Memory B cell (primary cell): ENCODE measurements at places on chromosomes 6 and 20.

- DNase-seq: no peak
Observed at GRCh38 chr6:166660157-166660688, 33.2 kb upstream of the RPS6KA2 start.

DNA sequence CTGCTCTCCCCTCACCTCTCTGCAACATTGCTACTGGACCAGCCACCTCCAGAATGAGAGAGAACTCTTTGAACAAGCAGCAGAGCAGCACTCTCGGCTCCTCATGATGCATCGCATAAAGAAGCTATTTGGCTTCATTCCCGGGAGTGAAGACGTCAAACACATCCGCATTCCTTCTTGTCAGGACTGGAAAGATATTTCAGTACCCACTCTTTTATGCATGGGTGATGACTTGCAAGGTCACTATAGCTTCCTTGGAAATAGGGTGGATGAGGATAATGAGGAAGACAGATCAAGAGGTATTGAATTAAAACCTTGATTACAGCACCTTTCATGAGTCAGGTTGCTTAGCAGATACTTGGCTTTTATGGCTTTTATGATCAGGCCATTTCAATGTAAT lies 4.3 kb downstream of the CALHM4 start:
- DNase-seq: no peak

DNA sequence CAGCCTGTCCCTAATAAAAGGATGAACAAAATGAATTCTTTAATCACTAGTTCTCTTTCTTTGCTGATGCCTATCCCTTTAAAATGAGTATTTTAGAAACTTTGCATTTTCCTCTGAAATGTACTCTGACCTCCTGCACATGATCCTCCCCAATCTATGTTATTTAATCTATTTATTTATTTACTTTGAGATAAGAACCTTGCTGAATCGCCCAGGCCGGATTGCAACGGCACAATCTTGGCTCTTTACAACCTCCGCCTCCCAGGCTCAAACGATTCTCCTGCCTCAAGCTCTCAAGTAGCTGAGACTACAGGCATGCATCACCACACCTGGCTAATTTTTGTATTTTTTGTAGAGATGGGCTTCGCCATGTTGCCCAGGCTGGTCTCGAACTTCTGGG lies 27.9 kb downstream of the ADTRP start:
- no peak for DNase-seq

DNA sequence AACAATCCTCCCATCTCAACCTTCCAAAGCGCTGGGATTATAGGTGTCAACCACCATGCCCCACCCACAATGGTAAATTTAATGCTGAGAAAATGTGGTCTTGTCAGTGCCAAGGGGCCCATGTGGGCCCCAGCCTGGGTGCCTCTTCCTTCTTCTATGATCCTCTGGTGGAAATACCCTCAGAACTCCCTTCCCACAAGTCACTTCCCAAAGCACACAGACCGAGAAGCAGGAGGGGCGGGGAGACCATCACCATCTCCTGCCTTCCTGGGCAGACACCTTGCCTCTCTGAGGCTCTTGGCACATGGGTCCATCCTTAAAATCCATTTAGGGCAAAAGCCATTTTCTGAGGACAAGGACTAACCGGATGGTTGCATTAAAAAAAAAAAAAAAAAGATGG lies 59.0 kb downstream of the NOL4L start:
- no peak for DNase-seq

GRCh38 chr6:47349931-47350330 lies 40.2 kb upstream of the TNFRSF21 start:
- DNase-seq: no peak

DNA sequence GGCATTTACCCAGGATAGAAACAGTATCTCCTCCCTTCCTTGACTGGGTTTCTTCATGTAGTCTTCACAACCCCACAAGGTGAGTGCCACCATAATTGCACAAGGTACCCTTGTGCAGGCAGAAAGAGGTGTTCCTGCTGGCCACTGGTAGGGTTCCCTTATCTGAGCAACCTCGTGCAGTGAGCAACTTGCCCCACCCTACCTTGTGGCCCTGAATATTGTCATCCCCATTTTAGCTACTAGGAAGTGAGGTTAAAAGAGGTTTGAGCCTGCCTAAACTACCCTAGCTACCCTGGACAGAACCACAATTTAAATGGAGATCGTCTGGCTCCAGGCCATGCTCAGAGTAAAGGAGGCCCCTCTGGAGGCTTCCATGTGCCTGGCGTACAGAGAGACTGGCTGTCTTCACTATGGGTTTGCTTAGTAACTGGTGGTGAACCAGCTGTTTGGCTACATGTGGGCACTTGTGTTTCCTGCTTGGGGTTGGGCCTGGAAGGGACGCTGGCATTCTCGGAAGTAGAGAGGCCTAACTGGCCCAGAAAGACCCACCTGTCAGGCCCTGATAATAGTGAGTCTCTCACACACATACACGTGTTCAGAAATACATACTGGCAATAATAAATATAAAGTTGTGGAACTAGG lies 148.8 kb downstream of the LRFN2 start:
- DNase-seq: no peak

- no peak for DNase-seq
Observed at GRCh38 chr20:44730441-44730840, 15.2 kb upstream of the KCNK15 start.

- DNase-seq: no peak
Observed at GRCh38 chr6:44999066-44999465, 329.1 kb upstream of the RUNX2 start.

DNA sequence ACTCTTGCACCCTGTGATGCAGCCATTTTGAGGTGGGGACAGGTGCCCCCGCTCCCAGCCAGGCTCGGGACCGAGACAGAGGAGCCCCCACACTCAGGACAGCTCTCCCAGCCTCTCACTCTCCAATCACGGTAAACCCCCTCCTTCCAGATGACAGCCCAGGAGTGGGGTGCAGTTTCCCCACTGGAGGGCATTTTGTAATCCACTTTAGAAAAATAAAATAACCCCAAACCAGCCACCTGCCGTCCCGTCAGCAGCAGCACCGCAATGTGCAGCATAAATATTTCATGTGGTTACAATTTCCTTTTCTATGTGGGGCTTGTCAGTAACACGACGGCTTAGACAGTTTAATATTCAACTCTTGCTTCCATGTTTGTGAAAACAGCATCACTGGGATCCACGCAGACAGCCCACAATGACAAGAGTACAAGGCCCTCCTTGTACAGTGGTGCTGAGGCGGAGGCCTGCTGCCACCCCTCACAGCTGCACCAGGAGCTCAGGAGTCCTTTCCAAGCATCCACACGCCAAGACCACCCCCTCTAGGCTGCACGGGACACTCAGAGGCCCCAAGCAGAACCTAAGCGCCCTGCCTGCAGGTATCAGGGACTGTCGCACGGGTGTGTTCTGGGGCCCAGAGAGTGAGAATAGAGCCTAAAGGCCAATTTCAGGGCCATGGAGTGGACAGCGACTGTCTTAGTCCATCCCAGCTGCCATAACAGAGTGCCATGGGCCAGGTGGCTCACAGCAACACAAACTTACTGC lies 116.7 kb downstream of the JPH2 start:
- DNase-seq: no peak

- no peak for DNase-seq
Observed at GRCh38 chr6:151286214-151286613, 46.4 kb downstream of the AKAP12 start.

GRCh38 chr6:146304181-146304580 lies 239.5 kb upstream of the RAB32 start:
- no peak for DNase-seq

GRCh38 chr6:26545627-26546026 lies 7.5 kb downstream of the HMGN4 start:
- DNase-seq: no peak

GRCh38 chr6:15491255-15491985 lies 171.4 kb downstream of the DTNBP1 start:
- peak; percentile 73 for DNase-seq

GRCh38 chr6:136975089-136975715 lies 53.1 kb downstream of the SLC35D3 start:
- no peak for DNase-seq

DNA sequence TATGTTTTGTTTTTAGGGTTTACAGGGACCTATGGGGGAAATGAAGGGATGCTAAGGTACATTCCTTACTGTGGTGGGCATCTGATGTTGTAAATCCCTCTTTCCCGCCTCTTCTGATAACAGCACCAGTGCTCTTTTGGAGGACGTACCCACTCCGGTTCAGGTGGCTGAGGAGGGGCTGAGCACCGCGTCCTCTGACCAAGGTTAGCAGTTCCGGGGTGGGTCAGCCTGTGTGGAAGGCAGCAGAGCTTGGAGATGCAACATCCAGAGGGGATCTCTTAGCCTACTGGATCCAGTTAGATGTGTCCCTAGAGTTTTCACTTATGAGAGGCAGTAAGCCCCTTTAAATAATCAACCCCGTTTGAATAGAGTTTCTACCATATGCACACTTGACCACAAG lies 135.3 kb upstream of the KCNG1 start:
- no peak for DNase-seq

DNA sequence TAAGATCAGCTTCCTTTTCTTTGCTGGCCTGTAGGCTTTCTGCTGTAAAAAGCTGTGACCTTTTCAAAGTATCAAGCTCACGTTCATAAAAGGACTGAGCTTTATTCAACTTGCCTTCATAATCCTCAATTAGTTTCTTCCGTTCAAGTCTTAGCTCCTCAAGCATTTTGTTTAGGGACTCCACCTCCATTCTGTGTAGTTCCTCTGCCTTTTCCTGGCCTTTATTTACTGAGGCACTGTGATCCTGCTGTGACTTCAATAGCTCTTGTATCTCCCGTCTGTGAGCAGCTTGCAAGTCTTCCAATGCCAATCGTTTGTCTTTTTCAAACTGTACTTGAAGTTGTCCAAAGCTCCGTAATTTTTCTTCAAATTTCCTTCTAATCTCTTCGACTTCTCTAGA lies 54.4 kb downstream of the FAM184A start:
- DNase-seq: no peak

DNA sequence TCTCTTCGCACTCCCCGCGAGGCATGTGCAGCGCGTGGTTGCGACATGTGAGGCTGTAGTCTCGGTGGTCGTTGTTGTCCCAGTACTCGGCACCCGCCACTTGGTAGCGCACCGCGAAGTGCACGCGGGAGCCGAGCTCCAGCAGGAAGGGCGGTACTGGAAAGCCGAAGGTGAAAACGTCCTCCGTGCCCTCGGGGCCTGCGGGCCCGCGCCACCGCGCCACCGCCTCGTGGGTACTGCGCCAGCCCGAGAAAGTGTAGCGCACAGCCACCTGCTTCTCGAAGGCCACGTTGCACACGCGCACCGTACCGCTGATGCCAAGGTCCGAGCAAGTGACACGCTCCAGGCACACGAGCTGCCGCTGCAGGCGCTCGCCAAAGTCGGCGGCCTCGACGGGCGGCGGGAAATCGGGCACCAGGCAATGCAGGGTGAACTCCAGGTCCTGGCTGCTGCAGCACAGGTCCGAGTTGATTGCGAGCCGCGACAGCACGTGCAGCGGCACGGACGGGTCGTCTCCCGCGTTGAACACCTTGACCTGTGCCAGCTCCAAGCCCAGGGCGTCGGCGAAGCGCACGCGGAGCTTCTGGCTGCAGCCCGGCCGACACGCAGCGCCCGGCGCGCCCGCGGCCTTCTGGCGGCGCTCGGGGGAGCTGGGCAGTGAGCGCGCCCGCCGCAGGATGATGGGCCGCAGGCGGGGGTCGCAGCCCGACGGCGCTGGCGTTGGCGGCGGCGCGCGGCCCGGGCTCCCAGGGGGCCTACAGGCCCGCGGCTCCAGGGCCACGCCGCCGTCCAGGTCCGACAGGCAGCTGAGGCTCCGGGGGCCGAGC lies 840 bp downstream of the PPP1R3D start:
- no peak for DNase-seq

GRCh38 chr6:137867685-137868509 lies 838 bp downstream of the TNFAIP3 start:
- DNase-seq: no peak

- DNase-seq: no peak
Observed at GRCh38 chr6:169851641-169852503, 100.5 kb downstream of the ERMARD start.

DNA sequence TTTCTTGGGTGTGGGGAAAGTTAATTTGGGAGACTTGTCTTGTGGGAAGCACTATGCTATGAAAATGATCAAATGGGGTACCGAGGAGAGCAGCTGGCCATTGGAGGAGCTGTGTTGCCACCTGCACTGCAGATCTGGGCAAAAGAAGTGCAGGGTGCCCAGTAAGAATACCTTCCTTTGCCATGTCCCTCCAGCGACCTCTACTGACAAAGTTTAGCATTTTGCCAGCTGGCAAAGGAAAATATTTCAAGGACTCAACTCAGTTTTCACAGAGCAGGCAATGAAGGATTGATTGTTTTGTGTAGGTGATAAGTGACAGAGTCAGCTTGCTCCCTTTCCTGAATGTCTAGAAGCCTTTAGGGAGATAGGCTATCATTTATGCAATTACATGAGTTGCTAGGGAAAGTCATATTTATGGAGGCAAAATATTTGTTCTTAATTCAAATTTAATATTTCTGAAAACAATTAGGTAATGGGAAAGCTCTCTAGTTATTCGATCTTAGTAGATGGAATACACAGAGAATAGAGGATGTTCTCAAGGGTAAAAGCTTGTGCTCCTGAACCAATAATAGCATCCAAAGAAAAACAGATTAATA lies 118.4 kb downstream of the FARS2 start:
- no peak for DNase-seq

DNA sequence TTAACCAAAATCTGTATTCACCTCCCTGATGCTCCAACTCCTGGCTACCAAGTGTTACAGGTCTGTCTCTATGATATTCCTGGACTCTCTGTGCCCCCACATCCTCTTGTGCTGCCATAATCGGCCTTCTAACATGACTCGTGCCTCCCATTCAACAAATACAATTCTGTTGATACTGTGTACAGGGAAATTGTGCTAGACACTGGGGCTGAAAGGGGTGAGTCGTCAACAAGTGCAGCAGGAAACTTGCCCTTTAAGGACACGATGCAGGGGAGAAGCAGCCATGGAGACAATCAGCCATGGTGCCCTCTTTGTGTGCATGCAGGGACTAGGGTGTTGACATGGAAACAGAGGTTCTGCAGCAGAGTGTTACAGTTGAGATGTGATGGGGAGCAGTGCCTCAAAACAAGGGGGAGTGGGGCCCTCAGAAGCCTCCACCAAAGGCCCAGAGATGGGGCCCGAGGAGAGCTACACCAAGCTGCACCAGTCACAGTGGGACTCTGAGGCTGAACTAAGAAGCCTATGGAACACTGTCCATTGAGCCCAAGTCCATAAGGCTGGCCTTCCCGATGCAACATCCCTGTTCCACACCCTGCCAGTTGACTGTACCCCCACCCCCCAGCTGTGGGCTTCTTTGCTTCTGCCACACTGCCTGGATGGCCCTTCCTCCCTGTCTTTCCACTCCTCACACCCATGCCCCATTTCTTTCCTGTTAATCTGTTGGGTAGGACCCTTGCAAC lies 3.1 kb downstream of the PCED1A start:
- no peak for DNase-seq

GRCh38 chr6:12381587-12381986 lies 91.4 kb downstream of the EDN1 start:
- no peak for DNase-seq

DNA sequence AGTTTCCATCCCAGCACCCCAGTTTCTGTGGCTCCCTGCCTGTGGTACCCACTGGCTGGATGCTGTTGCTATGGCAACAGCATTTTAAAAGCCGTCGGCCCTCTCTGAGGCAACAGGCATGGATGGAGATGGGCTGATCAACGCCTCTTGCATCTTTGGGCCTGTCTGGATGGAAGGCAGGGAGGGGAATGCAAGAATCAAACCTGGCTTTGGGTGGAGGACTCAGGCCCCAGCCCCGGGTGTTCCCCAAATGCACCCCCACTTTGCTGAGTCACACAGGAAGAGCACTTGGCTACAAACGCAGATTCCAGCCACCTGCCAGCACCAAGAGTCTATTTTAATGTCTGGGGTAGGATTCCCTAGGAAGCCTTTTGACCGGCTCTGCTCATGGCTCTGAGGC lies 45.7 kb upstream of the TGM2 start:
- no peak for DNase-seq

- no peak for DNase-seq
Observed at GRCh38 chr6:20769631-20770030, 235.4 kb downstream of the CDKAL1 start.
